Kidney (tissue), 22 donors: ENCODE measurements at places on chromosomes 6 and 20. TPM values are rescaled to one million over a fixed set of nuclear protein-coding genes. Genes with fewer than 3 reads are reported as not detected.
A peak's percentile ranks its signal among the peaks of the same experiment; 100 is the strongest.

Gene OR2H2
- polyA plus RNA-seq = not detected

GRCh38 chr6:47483516-47483852 is 5.9 kb downstream of the CD2AP start:
- H3K4me3 ChIP-seq = no peak overlapping the region
- H3K36me3 ChIP-seq = peaks cover 2% of the 10 kb centered on the region

Gene PYGB
- polyA plus RNA-seq = 50.9 TPM

- no peak overlapping the region for H3K27ac ChIP-seq
- no peaks in the 10 kb centered on the region for H3K36me3 ChIP-seq
- H3K4me1 ChIP-seq = no peaks in the 10 kb centered on the region
- no peak for DNase-seq
- no peak overlapping the region for H3K4me3 ChIP-seq
Measured at GRCh38 chr20:42961771-42962170, 227.9 kb downstream of the PTPRT start.

DNA sequence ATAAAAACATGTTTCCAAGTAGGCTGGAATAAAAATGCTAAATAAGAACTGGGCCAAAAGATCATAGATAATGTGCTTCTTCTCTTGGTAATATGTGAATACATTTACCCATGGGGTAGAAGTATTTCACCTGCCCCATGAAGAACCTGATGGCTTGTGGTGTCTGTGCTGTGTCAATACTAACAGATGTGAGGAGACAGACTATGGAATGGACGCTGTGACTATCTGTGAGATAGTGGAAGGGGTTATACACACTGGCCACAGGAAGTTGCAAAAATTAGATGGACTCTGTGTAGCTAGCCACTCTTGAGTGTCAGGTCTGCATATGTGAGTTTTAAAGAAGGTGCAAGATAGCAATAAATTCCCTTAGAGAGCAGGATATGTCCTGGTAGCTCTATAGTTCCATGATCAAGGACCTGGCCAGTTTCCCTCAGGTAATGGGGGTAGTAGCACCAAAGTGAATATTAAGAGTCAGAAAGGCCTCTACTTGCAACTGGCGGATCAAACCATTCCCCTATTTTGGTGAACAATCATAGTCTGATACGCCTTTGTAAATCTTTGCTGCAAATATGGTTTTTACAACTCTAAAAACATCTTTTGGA is 48.6 kb downstream of the NEDD9 start:
- no peaks in the 10 kb centered on the region for H3K27me3 ChIP-seq
- H3K27ac ChIP-seq = no peak overlapping the region
- no peaks in the 10 kb centered on the region for H3K4me1 ChIP-seq
- peaks cover 37% of the 10 kb centered on the region for H3K36me3 ChIP-seq
- H3K4me3 ChIP-seq = no peak overlapping the region

DNA sequence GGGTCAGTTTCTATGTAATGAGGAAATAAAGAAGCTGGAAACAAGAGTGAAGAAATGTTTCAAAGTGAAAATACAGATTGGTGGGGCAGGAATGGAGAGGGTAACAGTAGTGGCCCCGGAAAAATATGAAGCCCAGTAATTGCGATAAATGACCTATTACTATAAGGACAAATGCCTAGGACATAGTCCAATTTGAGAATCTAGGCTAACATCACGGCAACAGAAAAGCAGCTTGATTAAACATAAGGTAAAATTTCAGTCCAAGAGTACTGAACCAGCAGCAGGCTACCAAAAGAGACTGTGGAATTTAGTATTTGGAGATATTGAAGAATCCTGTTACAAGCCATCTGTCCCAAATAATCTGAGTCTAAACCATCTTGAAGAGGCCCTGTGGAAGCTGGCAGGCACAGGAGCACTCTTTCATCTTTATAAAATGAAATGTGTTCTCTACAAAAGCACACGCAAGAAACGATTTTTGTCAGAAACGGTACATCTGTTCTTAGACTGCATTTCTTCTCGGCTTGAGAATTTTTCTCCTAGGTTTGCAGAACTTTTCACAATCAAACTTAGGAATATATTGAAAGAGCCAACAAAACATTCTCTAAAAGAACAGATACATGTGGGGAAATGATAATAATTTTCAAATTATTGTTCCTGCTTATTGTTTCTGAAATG is 49.3 kb downstream of the ELOVL5 start:
- no peak for DNase-seq
- H3K27ac ChIP-seq = peak overlapping the region; percentile 14
- H3K27me3 ChIP-seq = no peaks in the 10 kb centered on the region

DNA sequence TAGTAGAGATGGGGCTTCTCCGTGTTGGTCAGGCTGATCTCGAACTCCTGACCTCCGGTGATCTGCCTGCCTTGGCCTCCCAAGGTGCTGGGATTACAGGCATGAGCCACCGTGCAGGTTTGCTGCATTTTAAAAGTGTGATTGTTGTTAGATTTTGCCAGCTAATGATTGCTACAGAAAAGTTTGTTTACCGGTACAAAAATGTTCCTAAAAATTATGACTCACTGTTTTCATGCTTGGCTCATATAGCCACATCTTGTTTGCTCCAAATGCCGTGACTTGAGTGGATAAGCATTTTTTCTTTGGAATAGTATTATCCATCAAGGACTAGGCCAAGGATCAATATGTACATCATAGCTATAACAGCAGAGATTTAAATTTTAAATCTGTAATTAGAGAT is 24.3 kb downstream of the LRRN4 start:
- no peak for DNase-seq
- H3K36me3 ChIP-seq = peaks cover 7% of the 10 kb centered on the region
- no peak overlapping the region for H3K27ac ChIP-seq
- no peak overlapping the region for H3K4me3 ChIP-seq
- H3K4me1 ChIP-seq = no peaks in the 10 kb centered on the region
- H3K27me3 ChIP-seq = no peaks in the 10 kb centered on the region

DNA sequence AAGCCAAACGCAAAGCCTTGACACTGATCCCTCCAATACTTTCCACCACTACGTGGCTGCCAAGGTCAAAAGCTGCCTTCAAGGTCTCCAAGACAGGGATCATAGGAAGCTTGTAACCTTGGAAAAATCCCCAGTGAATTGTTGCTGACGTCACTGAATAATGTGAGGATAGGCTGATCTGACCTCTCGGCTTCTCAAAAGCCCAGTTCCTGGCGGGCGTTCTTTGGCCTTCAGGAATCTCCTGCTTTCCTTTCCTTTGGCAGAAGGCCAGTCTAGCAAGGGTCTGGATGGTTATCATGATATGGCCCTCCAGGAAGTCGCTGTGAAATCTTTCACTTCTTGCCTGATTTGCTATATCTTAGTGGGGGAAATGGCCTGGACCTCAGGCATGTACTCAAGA is 61.4 kb upstream of the TNFAIP3 start:
- H3K4me3 ChIP-seq = no peak overlapping the region
- H3K27ac ChIP-seq = no peak overlapping the region
- no peak for DNase-seq

DNA sequence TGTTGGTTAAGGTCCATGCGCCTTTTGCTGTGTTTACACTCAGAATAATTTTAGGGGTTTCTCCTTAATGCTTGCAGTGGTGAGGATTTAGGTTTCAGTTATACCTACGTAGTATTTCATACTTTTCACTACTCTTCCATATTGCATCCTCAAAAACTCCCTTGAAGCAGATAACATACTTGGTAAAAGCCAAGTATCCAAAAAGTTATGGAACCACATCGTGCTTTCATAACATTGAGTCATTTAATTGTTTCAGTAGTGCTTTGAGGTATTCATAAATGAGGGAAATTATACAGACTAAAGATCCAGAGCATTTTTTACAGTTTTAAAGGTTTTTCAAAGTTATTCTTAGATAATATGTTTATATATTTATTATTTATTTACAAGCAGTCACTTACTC is 4.0 kb upstream of the ATXN1 start:
- no peaks in the 10 kb centered on the region for H3K27me3 ChIP-seq
- no peak for DNase-seq
- H3K4me3 ChIP-seq = no peak overlapping the region
- no peaks in the 10 kb centered on the region for H3K36me3 ChIP-seq
- H3K27ac ChIP-seq = no peak overlapping the region
- peaks cover 11% of the 10 kb centered on the region for H3K4me1 ChIP-seq

Gene TOX2
- 4.7 TPM for polyA plus RNA-seq

DNA sequence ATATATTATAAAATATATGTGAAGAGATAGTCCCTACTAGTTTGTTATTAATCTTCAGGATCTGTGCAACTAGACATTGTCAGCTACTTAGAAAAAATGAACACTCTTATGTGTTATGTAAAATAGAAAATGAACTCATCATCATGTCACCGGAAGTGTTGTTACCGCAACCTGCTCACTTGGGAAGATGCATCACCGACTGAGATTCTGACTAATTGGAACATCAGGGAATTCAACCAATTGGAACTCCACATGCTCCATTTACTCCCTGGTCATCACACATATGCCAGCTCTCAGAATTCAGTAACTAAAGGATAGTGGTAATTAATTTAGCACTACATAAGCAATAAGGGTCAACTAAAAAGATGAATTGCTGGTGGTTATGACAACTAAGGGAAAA is 16.7 kb upstream of the B3GAT2 start:
- no peaks in the 10 kb centered on the region for H3K27me3 ChIP-seq
- no peak for DNase-seq
- H3K36me3 ChIP-seq = no peaks in the 10 kb centered on the region

GRCh38 chr6:63458480-63459115 is 113.7 kb upstream of the LOC128125822 start:
- no peaks in the 10 kb centered on the region for H3K27me3 ChIP-seq
- H3K27ac ChIP-seq = peak overlapping the region; percentile 28
- no peak overlapping the region for H3K4me3 ChIP-seq

Gene EYS
- polyA plus RNA-seq = not detected

Gene PRIM2
- polyA plus RNA-seq = 3.0 TPM

GRCh38 chr6:35081426-35081851 is 59.7 kb downstream of the TCP11 start:
- H3K4me3 ChIP-seq = no peak overlapping the region
- H3K36me3 ChIP-seq = peaks cover 29% of the 10 kb centered on the region
- DNase-seq = no peak
- no peaks in the 10 kb centered on the region for H3K27me3 ChIP-seq
- peak overlapping the region; percentile 71 for H3K27ac ChIP-seq

- no peak overlapping the region for H3K27ac ChIP-seq
- H3K4me3 ChIP-seq = no peak overlapping the region
- no peaks in the 10 kb centered on the region for H3K36me3 ChIP-seq
- peaks cover 3% of the 10 kb centered on the region for H3K4me1 ChIP-seq
Measured at GRCh38 chr6:16766043-16766536, 4.8 kb upstream of the ATXN1 start.
